ENCODE measurements at places on chromosomes 7 and 10.

- peaks cover 49% of the 10 kb centered on the region for H3K4me1 ChIP-seq
- no peaks in the 10 kb centered on the region for H3K27me3 ChIP-seq
- peak overlapping the region; percentile 17 for H3K27ac ChIP-seq
- H3K36me3 ChIP-seq = peaks cover 26% of the 10 kb centered on the region
Observed at GRCh38 chr10:69492091-69492745, 41.0 kb downstream of the TSPAN15 start.

GRCh38 chr7:148395990-148396716 is 194.4 kb upstream of the C7orf33 start:
- DNase-seq = peak; percentile 5
- H3K27ac ChIP-seq = peak overlapping the region; percentile 57
- H3K4me1 ChIP-seq = peaks cover 17% of the 10 kb centered on the region
- H3K4me3 ChIP-seq = no peak overlapping the region
- H3K27me3 ChIP-seq = peaks cover 28% of the 10 kb centered on the region

GRCh38 chr10:1169981-1170866 is 114.0 kb downstream of the WDR37 start:
- H3K36me3 ChIP-seq = no peaks in the 10 kb centered on the region
- peaks cover 39% of the 10 kb centered on the region for H3K4me1 ChIP-seq
- H3K27me3 ChIP-seq = peaks cover 11% of the 10 kb centered on the region
- no peak overlapping the region for H3K4me3 ChIP-seq
- H3K27ac ChIP-seq = no peak overlapping the region

GRCh38 chr7:42688056-42688371 is 223.9 kb downstream of the C7orf25 start:
- peaks cover 61% of the 10 kb centered on the region for H3K4me1 ChIP-seq
- no peaks in the 10 kb centered on the region for H3K36me3 ChIP-seq
- DNase-seq = no peak
- no peak overlapping the region for H3K27ac ChIP-seq

GRCh38 chr10:105188737-105189462 is 547.8 kb downstream of the SORCS3 start:
- no peak overlapping the region for H3K27ac ChIP-seq
- H3K4me1 ChIP-seq = peaks cover under 1% of the 10 kb centered on the region
- no peak for DNase-seq
- no peak overlapping the region for H3K4me3 ChIP-seq

- H3K4me3 ChIP-seq = no peak overlapping the region
- peaks cover 24% of the 10 kb centered on the region for H3K4me1 ChIP-seq
Observed at GRCh38 chr10:98486421-98486820, 39.7 kb upstream of the HPS1 start.

DNA sequence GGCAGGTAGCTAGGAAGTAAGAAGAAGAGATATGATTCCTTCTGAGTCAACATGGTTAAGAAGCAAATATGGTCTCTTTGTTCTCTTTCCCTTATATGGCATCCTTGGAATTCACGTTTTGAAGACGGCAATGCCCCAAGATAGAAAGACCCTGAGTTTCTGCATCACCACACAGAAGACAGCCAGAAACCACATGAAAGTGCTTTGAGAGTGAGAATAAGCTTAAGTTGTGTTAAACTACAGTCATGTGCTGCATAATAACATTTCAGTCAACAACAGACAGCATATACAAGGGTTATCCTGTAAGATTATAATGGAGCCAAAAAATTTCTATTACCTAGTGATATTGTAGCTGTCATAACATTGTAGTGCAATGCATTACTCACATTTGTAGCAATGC is 89.9 kb upstream of the STEAP1 start:
- H3K36me3 ChIP-seq = no peaks in the 10 kb centered on the region
- DNase-seq = no peak
- H3K4me1 ChIP-seq = peaks cover 6% of the 10 kb centered on the region
- H3K4me3 ChIP-seq = no peak overlapping the region
- H3K27ac ChIP-seq = no peak overlapping the region

- DNase-seq = no peak
- no peak overlapping the region for H3K27ac ChIP-seq
- H3K36me3 ChIP-seq = no peaks in the 10 kb centered on the region
- peaks cover 25% of the 10 kb centered on the region for H3K4me1 ChIP-seq
- no peak overlapping the region for H3K4me3 ChIP-seq
- peaks cover 10% of the 10 kb centered on the region for H3K27me3 ChIP-seq
Observed at GRCh38 chr10:71893920-71894319, 42.9 kb upstream of the PSAP start.

- no peaks in the 10 kb centered on the region for H3K36me3 ChIP-seq
- H3K4me3 ChIP-seq = no peak overlapping the region
- H3K27ac ChIP-seq = no peak overlapping the region
- H3K4me1 ChIP-seq = peaks cover 10% of the 10 kb centered on the region
Observed at GRCh38 chr7:71775648-71776047, 636.5 kb downstream of the CALN1 start.

GRCh38 chr7:91239171-91239604 is 25.0 kb upstream of the FZD1 start:
- no peak overlapping the region for H3K27ac ChIP-seq
- peaks cover 13% of the 10 kb centered on the region for H3K4me1 ChIP-seq
- H3K36me3 ChIP-seq = no peaks in the 10 kb centered on the region
- H3K27me3 ChIP-seq = no peaks in the 10 kb centered on the region
- no peak overlapping the region for H3K4me3 ChIP-seq

DNA sequence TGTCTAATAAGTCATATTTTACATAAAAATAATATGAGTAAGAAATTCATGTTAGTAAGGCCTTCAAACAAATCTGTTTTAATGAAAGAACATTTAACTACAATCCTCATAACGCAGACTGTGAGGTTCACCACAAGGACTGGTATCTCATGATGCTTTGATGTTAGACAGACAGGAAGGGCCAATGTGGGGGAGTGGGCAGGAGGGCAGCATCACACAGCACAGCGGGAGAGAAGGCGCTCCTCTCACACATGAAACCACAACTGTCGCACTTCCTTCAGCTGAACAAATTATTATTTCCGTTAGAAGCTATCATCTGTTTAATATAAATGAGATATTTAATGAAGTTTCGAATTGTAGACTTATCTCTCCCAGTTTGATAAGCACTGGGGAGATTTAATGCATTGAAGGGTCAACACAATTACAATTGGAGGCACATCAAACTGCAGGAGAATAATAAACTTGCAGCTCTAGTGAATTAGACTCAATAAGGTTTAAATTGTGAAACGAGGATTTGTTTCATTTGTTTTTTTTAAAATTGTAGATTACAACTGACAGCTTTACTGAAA is 466.1 kb downstream of the PARD3 start:
- H3K4me1 ChIP-seq = no peaks in the 10 kb centered on the region
- no peak overlapping the region for H3K4me3 ChIP-seq
- H3K27ac ChIP-seq = no peak overlapping the region
- H3K36me3 ChIP-seq = peaks cover 73% of the 10 kb centered on the region
- no peaks in the 10 kb centered on the region for H3K27me3 ChIP-seq

- no peak overlapping the region for H3K4me3 ChIP-seq
- DNase-seq = no peak
- H3K27me3 ChIP-seq = no peaks in the 10 kb centered on the region
- no peak overlapping the region for H3K27ac ChIP-seq
- no peaks in the 10 kb centered on the region for H3K4me1 ChIP-seq
Observed at GRCh38 chr10:74610299-74610698, 216.1 kb upstream of the KAT6B start.

DNA sequence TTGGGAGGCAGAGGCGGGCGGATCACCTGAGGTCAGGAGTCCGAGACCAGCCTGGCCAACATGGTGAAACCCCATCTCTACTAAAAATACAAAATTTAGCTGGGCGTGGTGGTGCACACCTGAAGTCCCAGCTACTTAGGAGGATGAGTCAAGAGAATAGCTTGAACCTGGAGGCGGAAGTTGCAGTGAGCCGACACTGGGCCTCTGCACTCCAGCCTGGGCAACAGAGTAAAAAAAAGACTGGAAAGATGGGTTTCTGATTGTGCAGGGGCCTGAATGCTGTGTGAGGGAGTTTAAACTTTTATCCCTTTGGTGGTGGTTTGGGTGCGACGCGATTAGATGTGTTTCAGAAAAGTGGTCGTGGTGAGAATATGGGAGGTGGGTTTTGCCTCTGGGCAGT is 1.8 kb downstream of the CHST12 start:
- H3K27me3 ChIP-seq = peaks cover 3% of the 10 kb centered on the region
- H3K4me3 ChIP-seq = peak overlapping the region; percentile 83
- no peak for DNase-seq
- H3K36me3 ChIP-seq = peaks cover 4% of the 10 kb centered on the region
- peaks cover 67% of the 10 kb centered on the region for H3K4me1 ChIP-seq

- no peak overlapping the region for H3K27ac ChIP-seq
- peak overlapping the region; percentile 92 for H3K4me3 ChIP-seq
- H3K36me3 ChIP-seq = peaks cover 20% of the 10 kb centered on the region
- H3K27me3 ChIP-seq = peaks cover 24% of the 10 kb centered on the region
- peaks cover 58% of the 10 kb centered on the region for H3K4me1 ChIP-seq
Observed at GRCh38 chr10:110211465-110211843, 4.0 kb downstream of the MXI1 start.

DNA sequence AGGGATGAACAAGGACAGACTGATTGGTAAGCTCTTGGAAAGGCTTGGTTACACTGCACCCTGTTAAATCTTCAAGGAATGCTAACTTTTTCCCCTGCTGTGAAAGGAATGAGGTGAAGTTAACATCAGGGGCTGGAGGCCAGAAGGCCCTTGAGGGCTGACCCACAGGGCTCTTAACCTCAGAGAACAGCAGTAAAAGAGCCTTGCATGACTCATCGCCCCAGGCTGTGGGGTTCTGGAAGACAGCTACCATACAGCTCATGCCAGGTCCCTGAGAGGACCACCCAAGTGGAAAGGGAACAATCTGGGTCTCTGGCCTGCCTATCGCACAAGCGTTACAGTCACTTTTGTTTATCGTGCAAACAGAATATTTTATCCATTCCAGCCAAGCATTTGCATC is 54.4 kb downstream of the CYP2C9 start:
- DNase-seq = no peak
- H3K27ac ChIP-seq = no peak overlapping the region
- no peaks in the 10 kb centered on the region for H3K36me3 ChIP-seq
- peaks cover 4% of the 10 kb centered on the region for H3K27me3 ChIP-seq
- no peak overlapping the region for H3K4me3 ChIP-seq

DNA sequence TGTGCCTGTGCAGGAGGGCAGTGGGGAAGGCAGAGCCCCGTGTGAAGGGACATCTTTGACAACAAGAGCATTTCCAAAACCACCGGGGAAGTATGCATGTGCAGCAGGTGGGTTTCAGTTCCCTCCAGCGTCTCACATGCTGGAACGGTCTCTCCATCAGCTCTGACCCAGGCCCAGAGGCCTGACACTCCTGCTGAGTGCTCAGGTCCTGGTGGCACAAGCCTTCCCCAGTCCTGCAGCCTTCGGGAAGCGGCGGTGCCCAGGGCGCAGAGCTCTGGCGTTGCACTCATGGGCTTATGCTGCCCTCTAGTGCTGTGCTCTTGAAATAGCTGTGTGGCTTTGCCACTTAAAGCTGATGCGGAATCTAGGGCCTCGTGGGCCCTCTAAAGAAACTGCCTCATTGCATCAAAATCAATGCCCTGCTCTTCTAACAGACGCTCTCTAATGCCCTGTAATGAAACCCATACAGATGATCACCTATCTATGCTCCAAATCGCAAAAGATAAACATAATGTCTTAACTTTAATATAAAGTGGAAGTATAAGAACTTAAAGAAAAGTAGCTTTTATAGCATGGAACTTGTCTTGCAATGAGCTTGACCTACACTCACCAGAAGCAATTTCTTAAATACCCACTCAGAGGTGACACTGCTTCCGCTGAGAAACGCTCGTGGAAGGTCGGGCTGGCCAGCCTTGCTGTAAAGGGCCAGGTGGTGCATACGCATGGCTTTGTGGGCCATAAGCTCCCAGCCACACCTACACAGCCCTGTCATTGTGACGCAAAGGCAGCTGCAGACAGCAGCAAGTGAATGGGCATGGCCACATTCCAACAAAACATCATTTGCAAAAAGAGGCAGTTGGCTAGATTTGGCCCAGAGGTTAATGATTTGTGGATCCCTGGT is 38.6 kb downstream of the CLRN3 start:
- DNase-seq = peak; percentile 71
- no peak overlapping the region for H3K27ac ChIP-seq
- no peak overlapping the region for H3K4me3 ChIP-seq
- H3K4me1 ChIP-seq = peaks cover 37% of the 10 kb centered on the region
- H3K27me3 ChIP-seq = peaks cover 38% of the 10 kb centered on the region
- H3K36me3 ChIP-seq = no peaks in the 10 kb centered on the region

GRCh38 chr10:31804352-31804810 is 124.2 kb downstream of the ARHGAP12 start:
- H3K4me3 ChIP-seq = no peak overlapping the region
- no peak for DNase-seq
- H3K27me3 ChIP-seq = no peaks in the 10 kb centered on the region
- H3K4me1 ChIP-seq = peaks cover 6% of the 10 kb centered on the region

- peaks cover 10% of the 10 kb centered on the region for H3K27me3 ChIP-seq
- peaks cover 46% of the 10 kb centered on the region for H3K36me3 ChIP-seq
- DNase-seq = no peak
- H3K4me1 ChIP-seq = peaks cover 12% of the 10 kb centered on the region
- no peak overlapping the region for H3K4me3 ChIP-seq
Observed at GRCh38 chr10:132707776-132708171, 78.2 kb downstream of the NKX6-2 start.

DNA sequence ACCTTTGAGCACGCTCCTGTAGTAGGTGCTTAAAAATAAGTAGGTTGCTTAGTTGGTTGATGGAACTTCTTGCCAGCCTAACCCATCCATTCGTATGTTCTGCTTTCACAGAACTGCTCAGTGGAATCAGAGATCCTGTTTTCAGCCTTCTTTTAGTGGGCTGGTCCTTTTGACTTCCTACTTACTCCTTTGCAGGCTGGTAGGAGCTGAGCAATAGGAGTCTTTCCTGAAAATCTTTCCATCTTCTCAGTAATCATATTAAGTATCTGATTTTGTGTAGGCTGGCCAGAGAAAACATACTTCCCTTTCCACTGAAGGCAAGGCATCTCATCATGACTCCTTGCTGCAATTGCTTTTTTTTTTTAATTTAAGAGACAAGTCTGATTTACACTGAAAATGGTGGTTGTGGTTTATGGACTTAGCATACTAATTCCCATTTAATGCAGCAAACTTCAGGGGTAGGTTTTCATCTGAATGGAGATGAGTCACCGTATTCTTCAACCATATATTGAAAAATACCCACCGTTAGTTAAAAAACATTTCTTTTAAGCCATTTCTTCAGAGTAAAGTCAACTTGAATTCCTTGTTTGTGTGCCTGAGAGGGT is 208.0 kb downstream of the ZNF365 start:
- no peak overlapping the region for H3K27ac ChIP-seq
- H3K36me3 ChIP-seq = no peaks in the 10 kb centered on the region
- no peak overlapping the region for H3K4me3 ChIP-seq
- H3K27me3 ChIP-seq = peaks cover 4% of the 10 kb centered on the region

GRCh38 chr7:135964791-135965190 is 12.4 kb downstream of the MTPN start:
- DNase-seq = no peak
- peaks cover 30% of the 10 kb centered on the region for H3K36me3 ChIP-seq
- no peak overlapping the region for H3K27ac ChIP-seq
- peaks cover 31% of the 10 kb centered on the region for H3K4me1 ChIP-seq

- H3K4me3 ChIP-seq = no peak overlapping the region
- peaks cover 5% of the 10 kb centered on the region for H3K4me1 ChIP-seq
- H3K36me3 ChIP-seq = peaks cover 38% of the 10 kb centered on the region
- no peak for DNase-seq
- no peaks in the 10 kb centered on the region for H3K27me3 ChIP-seq
Observed at GRCh38 chr7:33298848-33299247, 169.5 kb downstream of the BBS9 start.

- peak overlapping the region; percentile 28 for H3K4me3 ChIP-seq
- H3K36me3 ChIP-seq = no peaks in the 10 kb centered on the region
- no peak for DNase-seq
- peaks cover 36% of the 10 kb centered on the region for H3K27me3 ChIP-seq
- H3K27ac ChIP-seq = no peak overlapping the region
Observed at GRCh38 chr7:72446591-72447462, 34.7 kb upstream of the CALN1 start.

GRCh38 chr7:125355899-125356298 is 426.3 kb upstream of the POT1 start:
- no peaks in the 10 kb centered on the region for H3K36me3 ChIP-seq
- H3K27ac ChIP-seq = peak overlapping the region; percentile 85
- H3K4me1 ChIP-seq = peaks cover 22% of the 10 kb centered on the region
- no peak overlapping the region for H3K4me3 ChIP-seq
- H3K27me3 ChIP-seq = peaks cover 7% of the 10 kb centered on the region
- DNase-seq = no peak
